ENCODE measurements at places on chromosomes 1 and 21.

GRCh38 chr1:83999316-83999819, 436 bp upstream of the TTLL7 start:
- no peak for DNase-seq

DNA sequence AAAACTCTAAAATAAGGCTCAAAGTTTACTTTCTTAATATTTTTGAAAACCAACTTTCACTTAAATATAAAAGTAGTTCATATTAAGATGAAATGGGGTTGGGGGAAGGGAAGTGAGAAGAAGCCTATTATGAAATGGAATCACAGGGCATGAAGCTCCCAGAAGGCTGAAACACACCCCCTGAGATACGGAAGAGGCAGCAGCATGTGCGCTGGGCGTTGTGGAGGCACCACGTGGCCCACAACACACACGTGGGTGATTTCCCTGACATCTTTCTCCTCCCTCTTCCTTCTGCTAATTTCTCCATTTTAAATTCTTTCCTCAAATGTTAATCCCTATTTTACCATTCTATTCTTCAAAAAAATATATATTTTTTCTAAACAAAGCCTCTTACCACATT, 35.6 kb upstream of the SEC16B start:
- no peak for DNase-seq

GRCh38 chr1:59819566-59820438, 5.1 kb downstream of the HOOK1 start:
- DNase-seq: no peak

DNA sequence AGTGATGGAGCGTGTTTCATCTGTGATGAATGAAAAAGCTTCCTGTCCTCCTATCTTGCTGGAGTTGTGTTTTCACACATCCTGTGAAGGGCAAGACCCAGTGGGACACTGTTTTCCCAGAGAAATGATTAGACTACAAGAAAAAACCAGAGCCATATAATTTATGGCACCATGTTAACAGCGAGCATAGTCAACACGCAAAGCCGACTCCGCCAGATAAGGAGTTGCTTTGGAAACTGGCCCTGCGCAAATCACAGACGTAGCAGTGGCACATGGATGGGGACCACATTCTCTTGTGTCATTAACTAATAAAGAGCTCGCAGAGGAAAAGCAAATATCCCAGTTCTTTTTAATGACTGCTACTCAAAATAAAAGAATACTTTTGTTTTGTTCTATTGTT, 471.2 kb upstream of the RUNX1 start:
- no peak for DNase-seq

DNA sequence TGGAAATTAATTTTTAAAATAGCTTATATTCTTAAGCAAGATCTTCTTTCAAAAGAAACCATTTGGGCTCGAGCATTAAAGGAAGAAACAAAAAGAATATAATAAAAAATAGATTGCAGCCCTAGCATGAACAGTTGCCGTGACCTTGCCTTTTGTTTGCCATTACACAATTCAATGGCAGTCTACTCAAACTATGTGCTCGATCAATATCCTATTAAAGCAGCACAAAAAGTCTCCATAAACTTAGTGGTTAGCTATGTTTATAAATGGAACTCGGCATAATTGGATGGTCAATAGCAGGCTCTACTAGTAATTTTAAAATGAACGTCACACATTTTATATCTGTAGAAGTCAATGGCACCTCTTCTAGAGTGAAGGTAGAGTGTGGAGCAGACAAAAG, 256.5 kb downstream of the NFIA start:
- DNase-seq: no peak
